Activated CD8-positive, alpha-beta memory T cell treated with anti-CD3 and anti-CD28 coated beads for 4 hours (primary cell): ENCODE measurements at places on chromosomes 5 and 9.
A peak's percentile ranks its signal among the peaks of the same experiment; 100 is the strongest.

- DNase-seq, result no peak
Measured at GRCh38 chr5:134511796-134512660, 13.4 kb upstream of the JADE2 start.

DNA sequence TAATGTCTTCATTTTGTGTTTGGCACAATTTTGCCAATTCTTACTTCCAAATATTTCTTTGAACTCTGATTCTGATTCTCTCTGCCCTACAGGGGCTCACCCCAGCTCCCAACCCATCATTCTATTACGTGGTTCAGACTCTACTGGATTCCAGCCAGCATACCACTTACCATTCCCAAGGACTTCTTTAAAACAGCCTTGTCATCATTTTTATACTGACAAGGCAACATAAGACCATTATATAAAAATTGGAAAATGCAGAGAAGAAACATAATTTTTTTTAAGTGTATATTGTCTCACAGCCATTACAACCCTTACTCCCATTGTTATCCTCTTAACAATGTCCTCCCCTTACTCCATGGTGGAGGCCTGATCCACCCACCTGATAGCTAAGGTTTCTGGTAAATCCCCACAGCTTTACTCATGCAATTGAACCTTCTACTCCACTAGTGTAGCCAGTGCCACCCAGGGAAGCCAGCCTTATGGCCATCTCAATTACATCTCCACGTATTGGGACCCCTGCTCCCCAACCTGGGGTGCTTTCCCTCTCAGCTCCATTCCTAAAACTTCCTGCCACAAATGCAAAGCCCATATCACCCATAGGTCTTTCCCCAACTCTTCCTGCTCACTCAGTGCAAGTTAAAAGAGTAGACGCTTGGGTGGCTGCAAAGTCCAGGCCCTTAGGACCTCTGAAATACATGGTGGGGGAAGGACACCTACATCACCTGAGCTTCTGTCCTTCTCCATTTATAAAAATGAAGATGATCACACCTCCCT is 19.1 kb downstream of the UGT3A2 start:
- DNase-seq, result no peak

DNA sequence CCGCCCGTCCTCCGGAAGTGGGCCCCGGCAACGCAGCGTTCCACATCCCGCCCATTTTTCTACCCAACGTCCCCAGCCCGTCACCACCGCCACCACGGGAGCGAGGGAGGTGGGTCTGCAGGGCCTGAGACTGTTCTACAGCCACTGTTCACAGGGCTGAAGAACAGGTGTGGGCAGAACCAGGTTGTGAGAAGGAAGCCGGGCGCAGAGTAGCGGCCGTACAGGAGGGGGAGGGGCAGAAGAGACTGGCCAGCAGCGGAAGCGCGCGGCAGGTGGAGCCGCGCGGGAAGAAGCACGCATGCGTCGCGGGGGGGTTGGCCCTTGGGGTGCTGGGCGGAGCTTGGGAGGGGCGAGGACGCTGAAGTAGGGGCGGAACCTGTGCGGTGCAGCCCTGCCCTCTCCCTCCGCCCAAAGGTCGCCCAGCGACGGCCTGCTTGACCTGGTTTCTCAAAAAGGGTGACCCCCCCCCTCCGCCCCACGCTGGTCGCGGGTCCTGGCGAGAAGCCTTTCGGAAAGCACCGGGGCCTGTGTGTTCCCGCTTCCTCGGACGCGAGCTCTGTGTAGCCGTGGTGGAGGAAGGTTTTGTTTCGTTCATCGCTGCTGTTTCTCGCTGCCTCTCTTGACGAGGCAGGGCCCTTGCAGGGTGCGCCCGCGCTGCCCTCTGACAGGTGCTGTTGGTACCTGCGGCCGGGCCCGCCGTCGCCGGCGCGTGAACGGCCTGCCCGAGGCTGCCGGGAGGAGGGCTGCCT is 7.8 kb upstream of the MGAT1 start:
- peak; percentile 90 for DNase-seq

DNA sequence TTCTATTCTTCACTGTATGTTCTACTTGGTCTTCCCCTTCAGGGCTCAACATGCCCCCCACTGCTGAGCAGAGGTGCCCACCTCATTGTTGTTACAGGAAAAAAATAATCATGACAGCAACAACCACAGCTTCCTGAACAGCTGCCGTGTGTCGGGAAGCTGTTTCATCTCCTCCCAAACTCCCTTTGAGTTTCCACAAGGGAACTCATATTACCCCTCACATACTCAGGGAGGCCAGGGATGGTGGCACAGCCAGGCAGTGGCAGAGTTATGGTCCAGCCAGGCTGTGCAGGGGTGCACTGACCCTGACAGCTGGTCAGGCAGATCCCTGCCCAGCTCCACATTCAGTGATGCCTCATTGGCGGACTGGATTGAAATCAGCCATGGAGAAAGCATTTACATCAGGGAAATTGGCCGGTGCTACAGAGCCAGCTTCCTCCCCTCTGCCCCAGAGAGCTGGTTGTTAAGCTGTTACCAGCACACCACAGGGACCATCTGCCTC is 37.3 kb downstream of the SARDH start:
- DNase-seq, result no peak

DNA sequence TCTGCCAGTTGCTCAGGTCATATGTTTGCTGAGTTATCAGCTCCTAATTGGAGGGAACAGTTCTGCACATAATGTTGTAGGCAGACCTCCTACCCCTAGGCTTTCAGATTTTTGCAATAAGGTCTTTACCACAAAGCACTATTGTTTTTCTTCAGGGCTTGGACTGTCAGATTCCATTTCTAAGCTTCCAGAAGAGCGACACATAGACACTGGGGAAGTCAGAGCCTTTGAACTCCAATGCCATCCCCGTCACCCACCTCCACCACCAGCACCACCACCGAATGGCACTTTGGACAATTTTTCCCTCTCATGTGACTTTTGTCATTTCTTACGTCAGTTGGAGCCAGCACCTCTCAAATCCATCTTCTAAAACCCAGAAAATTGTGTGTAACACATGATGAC is 28.3 kb upstream of the SPRY4 start:
- DNase-seq, result no peak
